ENCODE measurements at places on chromosomes 7 and 10.

GRCh38 chr7:73741600-73741999 lies 3.0 kb upstream of the ABHD11 start:
- DNase-seq, result no peak

- DNase-seq, result no peak
These were observed 13.1 kb downstream of the VCL start for GRCh38 chr10:74011017-74011416.

DNA sequence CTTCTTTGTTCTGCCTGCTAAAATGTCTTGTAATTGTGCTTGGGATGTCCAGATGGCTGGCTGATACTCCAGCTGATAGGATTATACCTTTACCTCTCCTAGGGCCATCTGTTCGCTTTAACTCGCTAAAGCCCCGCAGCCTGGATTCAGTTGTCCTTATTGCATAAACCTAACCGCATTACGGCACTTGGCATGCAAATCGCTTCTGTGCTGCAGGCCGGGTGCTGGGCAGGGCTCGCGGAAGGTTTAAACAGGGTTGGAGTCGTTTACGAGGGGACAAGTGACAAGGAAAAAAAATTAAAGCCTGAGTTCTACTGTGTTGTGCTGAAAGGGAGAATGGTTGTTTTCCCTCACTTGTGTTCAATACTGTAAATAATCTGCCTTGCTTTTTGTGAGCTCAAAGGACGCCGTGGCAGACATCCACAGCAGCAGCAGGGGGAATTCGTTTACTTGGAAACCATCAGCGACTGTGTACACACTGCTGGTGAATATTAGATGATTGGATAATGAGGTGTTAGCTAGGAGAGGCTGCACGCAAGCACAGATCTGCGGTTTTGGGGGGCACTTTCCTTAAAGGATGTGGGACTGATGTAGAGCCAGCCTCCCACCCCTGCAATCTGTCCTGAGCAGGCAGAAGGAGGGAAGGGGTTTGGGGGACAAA lies 93.0 kb downstream of the EBF3 start:
- DNase-seq, result no peak

GRCh38 chr10:81708416-81708815 lies 166.6 kb upstream of the NRG3 start:
- DNase-seq, result no peak

GRCh38 chr7:98116656-98117461 lies 10.2 kb downstream of the LMTK2 start:
- no peak for DNase-seq

GRCh38 chr7:66205741-66206090 lies 582 bp downstream of the TPST1 start:
- no peak for DNase-seq

- no peak for DNase-seq
These were observed 2.1 kb downstream of the NHLRC2 start for GRCh38 chr10:113856563-113856962.

- no peak for DNase-seq
These were observed 490.5 kb downstream of the TCERG1L start for GRCh38 chr10:130820880-130821482.

All from activated T-helper 1 cell treated with anti-CD3 and anti-CD28 coated beads, Interleukin-2, amount 50 U/mL, for 16 hours (primary cell).